ENCODE measurements at places on chromosomes 2 and 18. TPM values are rescaled to one million over a fixed set of nuclear protein-coding genes. Genes with fewer than 3 reads are reported as not detected.

Gene STAMBP
- total RNA-seq = 28.3 TPM

Gene ERCC3
- total RNA-seq = 65.8 TPM

Gene NTSR2
- not detected for total RNA-seq

Gene PUS10
- total RNA-seq = 11.6 TPM
